ENCODE measurements at places on chromosomes 4 and X.

DNA sequence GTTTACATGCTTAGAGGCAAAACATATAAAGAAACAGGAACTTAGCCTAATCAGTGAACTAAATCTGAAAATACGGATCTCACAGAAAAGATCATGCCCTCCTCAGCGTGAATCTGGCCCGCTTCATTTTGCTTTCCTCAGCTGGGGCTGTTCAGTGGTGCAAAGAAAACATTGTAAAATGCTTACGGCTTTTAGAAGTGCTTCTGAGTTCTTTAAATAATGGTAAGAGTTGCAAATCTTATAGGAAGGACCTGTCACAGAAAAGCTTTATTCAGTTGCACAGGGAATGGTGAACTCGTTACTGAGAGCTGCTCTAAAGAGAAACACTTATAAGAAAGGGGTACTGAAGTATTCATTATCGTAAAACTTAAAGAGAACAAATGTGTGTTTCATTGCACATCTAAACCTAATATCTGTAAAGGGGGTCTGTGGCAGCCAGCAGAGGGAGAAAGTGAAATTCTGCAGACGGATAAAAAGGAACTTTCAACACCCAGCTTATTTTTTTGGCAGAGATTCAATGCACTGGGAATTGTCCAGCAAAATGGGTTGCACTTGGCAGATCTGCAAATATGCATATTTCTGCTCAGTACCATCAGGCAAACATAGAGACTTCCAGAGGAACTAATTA is 139.2 kb upstream of the ANK2 start:
- peak; percentile 88 for DNase-seq

GRCh38 chrX:129785160-129785947 is 5.6 kb downstream of the SASH3 start:
- DNase-seq: no peak

GRCh38 chr4:109786846-109787245 is 15.0 kb downstream of the CFI start:
- DNase-seq: no peak

DNA sequence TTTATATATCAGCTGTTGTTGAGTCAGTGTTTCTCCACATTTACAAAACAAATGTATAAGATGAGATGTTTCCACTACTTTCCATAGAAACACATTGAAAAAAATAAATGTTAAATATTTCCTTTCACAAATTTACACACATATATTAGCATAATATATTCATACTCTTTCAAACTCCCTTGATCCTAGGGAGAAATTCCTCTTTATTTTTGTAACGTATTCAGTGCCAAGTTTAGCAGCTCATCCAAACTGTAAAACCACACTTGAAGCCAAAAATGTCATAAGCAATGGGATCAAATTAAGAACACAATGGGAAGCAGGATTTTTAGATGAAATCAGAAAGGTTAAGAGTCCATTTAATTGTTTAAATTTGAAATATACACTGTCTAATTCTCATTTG is 381.1 kb upstream of the MAD2L1 start:
- peak; percentile 39 for DNase-seq

GRCh38 chr4:118969359-118969758 is 80.7 kb downstream of the SYNPO2 start:
- DNase-seq: peak; percentile 50

DNA sequence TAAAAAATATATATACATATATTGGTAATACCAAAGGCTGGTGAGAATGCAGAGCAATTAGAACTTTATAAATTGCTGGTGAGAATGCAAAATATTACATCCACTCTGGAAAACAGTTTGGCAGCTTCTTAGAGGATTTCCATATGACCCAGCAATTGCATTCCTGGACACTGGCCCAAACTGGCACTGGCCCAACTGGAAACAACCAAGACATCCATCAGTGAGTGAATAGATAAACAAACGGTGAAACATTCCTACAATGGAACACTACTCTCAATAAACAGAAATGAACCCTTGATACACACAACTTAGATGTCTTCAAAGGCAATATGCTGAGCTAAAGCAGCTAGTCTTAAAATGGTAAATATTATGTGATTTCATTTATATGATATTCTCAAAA is 524.2 kb downstream of the IQCM start:
- peak; percentile 20 for DNase-seq

- no peak for DNase-seq
Observed at GRCh38 chr4:100362366-100362765, 155.5 kb downstream of the EMCN start.

All from NCI-H446 treated with DMSO at 0.1 percent for 48 hours (cell line).